NCI-H2107 (cell line): ENCODE measurements at places on chromosomes 4 and X.

DNA sequence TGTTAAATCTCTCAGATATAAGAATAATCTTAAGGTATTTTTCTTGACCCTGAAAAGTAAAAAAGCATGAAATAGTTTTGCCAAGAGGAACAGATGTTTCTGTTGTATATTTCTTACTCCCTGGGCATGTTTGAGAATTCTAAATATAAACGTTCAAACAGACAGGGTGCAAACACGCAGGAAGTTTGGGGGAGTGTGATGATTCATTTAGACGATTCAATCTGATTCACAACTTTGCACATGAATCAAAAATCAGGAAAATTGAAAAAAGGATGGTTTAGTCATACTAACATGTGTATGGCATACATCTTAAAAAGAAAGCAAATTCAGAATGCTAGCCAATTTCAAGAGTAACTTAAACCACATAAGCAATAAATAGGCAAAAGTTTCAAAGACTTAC is 340.3 kb upstream of the GRID2 start:
- no peak for DNase-seq

DNA sequence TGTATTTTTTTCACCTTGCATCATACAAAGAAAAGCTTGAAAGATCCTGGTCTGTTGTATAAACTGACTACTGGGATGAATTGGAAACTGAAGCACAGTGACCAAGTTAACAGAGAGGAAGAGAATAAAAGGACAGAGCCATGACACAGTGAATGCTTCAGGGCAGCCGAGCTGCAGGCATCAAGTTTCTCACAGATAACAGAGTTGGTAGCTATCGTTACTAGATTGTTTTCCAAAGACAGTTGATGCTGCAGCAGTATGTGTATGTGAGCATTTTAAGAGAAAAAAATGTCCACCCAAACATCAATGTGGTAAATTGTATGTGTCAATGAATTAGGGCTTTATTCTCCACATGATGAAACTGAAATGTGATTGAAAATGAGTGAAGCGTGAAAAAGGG is 1032.7 kb downstream of the ADGRL3 start:
- DNase-seq: no peak

GRCh38 chr4:72846280-72847111 is 223.0 kb downstream of the COX18 start:
- DNase-seq: no peak

DNA sequence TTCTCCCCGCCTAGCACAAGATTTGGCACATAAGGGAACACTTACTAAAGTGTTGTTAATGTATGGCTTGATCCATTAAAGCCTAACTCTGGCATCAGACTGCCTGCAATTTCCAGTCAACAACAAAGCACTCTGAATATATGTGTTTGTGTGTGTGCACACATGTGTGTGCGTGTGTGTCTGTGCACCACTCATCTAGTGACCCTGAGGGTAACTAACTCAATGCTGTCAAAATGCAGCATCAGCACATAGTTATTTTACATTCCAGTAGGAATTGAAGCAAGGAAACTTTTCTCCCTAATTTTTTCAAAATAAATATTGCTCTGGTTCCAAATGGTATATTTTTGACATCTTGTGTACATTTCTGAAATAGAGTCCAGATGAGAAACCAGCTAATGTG is 94.4 kb downstream of the SHROOM4 start:
- no peak for DNase-seq

DNA sequence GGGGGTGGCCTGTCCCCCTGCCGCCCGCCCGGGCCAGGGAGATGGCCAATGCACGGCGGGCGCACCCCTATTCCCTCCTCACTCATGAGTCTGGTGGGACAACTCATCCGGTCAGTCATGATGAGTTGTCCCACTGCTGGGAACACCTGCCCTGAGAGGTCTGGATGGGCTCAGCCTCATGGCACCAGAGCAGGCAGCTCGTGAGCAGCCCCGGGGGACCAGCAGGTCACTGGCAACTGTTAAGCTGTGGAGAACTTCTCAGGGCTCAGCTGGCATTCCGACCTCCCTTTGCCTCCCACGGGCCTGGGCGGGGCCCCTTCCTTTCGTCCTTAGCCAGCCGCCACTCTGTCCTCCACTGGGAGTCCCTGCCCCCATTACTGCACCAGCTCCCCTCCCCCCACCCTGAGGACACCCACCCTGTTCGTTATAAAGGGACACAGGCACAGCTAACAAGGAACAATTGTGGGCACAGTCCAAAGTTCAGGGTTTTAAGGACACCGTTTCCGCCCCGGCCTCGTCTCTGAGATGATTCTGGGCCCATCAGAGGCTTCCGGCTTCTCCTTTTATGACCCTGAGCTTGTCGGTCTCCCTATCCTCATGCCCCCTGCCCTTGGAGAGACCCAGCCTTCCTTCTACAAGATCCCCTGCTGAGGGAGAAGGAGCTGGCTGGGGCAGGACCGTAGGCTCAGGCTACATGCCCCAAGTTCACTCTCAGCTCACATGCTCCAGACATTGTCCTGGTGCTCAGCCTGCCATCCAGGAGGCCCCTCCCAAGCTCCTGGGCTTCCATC is 14.6 kb upstream of the KIAA0232 start:
- no peak for DNase-seq

- DNase-seq: no peak
Measured at GRCh38 chrX:40843643-40844042, 108.3 kb upstream of the MED14 start.

- no peak for DNase-seq
Measured at GRCh38 chr4:164293203-164293602, 460.7 kb upstream of the SMIM31 start.

- DNase-seq: no peak
Measured at GRCh38 chr4:58191109-58191508, 1080.9 kb upstream of the IGFBP7 start.

DNA sequence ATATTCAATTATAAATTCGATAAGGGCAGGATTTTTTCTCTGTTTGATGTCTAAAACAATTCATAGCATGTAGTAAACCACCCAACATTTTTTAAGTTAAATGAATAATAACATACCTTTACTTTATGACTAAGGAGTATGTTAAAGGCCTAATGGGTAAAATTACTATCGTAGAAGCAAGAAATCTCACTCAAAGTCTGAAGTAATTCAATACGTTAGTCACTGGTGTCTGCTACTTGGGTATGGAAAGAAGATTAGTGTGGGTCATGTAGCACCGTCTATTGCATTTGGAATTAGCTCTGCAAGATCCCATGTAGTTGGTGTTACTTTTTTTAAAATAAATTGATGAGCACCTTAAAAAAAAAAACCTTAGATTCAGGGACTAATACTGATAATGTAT is 374.5 kb downstream of the GRID2 start:
- no peak for DNase-seq

- no peak for DNase-seq
Measured at GRCh38 chr4:15868111-15868510, 70.4 kb downstream of the FGFBP1 start.

DNA sequence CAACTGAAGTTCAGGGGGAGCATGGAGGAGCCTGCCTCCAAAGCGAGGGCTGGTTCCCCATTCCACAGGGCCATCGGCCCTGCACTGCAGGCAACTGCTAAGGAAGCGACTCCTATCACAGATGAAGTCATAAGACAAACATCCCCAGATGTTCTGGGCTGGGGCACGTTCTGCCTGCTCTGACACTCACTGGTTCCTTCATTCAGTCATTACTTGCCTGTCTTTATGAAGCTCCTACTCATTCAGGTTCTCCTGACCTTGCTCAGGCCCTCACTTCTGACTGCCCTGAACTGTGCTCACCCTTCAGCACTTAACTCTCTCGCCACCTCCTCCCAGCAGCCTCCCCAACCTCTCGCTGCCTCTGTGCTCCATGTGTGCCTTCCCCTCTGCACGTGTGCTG is 2.5 kb upstream of the SLC2A9 start:
- DNase-seq: no peak

DNA sequence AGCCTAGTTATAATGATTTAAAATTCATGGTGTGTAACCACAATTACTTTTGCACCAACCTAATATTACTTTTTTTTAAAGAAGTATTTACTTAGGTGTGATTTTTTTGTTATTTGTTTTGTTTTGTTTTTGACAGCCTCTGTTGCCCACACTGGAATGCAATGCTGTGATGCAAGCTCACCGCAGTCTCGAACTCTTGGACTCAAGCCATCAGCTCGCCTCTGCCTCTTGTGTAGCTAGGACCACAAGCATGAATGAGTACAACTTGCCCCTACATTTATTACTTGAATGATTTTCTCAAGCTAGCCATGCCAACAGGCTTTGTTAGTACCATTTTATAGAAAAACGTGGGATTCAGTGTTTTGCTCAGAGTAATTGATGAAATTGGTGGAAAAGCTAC is 488.8 kb upstream of the CPEB2 start:
- DNase-seq: no peak

DNA sequence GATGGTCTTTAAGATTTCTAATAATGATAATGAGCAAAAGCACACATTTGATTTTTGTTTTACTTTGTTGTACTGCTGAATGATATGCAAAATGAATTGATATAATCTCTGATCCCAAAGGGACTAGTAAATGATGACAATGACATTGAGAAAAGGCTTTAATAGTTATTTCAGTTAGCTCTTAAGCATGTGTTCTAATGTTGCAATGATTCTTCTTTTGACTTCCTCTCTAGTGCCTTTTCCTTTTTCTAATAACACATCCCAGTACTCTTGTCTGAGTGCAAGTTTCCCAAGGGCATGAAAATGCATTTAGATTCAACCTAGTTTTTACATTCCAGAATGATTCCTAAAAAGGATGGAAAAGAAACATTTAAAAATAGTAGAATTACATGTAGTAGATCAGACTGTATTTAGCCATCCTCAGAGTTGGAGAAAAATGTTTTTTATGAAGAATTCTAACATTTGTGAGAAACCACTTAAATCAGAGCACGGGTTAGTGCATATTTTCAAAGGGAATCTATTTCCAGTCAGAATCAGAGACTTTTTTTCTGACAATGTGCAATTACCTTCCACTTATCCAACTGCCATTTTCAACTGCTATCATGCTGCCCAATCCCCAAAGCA is 508.8 kb downstream of the C4orf33 start:
- DNase-seq: no peak

GRCh38 chrX:31499109-31499508 is 427.3 kb upstream of the FTHL17 start:
- no peak for DNase-seq

- DNase-seq: no peak
Measured at GRCh38 chrX:20240201-20240600, 26.5 kb downstream of the RPS6KA3 start.

GRCh38 chr4:118883861-118884260 is 4.8 kb upstream of the SYNPO2 start:
- no peak for DNase-seq

- no peak for DNase-seq
Measured at GRCh38 chr4:38111717-38112116, 151.5 kb downstream of the PTTG2 start.

DNA sequence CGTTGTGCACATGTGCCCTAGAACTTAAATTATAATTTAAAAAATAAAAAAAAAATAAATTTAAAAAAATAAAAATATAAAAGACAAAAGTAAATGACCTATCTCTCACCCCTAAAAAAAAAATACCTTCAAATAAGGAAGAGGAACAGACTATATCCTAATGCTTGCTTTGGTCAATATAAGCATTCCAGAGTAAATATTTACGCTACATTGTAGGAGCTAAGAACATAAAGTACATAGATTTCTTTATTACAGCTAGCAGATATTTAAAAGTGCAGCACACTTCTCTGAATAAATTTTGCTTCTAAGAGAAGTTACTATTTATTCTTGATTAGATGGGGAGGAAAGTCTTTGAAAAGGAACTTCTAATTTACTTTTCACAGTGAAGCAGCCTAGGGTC is 24.5 kb upstream of the UGT2B11 start:
- no peak for DNase-seq
